CD14-positive monocyte (primary cell): ENCODE measurements at places on chromosomes 6 and 20.
A peak's percentile ranks its signal among the peaks of the same experiment; 100 is the strongest.

DNA sequence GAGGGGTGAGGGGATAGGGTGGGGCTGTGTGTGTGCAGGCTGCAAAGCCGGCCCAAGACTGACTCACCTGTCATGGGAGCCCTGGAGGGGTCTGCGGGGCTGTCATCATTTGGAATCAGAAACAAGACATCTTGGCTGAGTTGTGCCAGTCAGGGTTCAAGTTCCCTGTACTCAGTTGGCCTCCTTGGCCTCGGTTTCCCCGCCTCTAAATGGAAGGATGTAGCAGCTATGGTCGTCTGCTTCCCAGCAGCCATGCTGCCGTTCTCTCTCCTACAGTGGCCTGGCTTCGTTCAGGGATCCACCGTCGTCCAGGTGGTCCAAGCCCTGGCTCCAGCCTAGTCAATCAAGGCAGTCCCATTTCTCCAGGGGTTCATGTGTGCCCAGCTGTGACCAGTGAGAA is 83.6 kb upstream of the PMEPA1 start:
- no peak for DNase-seq

DNA sequence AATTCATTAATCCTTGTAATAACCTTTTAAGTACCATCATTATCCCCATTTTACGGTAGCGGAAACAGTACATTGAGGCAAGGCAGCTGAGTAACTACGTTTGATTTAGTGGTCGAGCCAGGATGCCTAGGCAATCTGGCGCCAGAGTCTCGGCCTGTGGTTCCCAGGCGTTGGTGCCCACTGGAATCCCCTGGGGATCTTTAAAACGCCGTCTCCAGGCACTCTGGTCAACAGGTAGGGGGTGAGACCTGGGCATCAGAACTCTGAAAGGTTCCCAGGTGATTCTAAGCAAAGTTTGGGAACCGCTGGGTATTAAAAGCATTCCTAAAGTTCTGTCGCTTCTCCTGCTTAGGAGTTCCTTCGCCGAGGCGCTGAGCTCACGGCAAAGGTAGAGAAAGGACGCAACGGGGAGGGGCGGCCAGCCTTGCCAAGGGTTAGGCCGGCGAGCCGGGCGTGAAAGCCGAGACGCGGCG is 939 bp downstream of the DTNBP1 start:
- DNase-seq = no peak

DNA sequence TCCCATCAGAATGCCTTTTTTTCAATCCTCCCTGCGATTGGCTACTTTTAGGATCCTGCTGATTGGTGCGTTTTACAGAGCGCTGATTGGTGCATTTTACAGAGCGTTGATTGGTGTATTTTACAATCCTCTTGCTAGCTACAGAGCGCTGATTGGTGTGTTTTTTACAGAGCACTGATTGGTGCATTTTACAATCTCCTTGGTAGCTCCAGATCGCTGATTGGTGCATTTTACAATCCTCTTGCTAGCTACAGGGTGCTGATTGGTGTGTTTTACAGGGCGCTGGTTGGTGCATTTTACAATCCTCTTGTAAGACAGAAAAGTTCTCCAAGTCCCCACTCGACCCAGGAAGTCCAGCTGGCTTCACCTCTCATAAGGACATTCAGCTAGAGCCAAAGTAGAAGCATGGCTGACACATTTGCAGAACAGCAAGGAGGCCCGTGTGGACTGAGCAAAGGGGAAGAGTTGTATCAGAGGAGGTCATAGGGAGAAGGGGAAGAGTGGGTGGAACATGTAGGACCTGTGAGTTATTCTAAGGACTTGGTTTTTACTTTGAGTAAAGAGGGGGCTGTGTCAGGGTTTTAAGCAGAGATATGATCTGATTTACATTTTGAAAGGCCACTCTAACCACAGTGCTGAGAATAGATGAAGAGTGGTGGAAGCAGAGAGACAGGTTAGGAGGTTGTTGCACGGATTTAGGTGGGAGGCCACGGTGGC is 2.6 kb downstream of the ALDH5A1 start:
- no peak for DNase-seq

DNA sequence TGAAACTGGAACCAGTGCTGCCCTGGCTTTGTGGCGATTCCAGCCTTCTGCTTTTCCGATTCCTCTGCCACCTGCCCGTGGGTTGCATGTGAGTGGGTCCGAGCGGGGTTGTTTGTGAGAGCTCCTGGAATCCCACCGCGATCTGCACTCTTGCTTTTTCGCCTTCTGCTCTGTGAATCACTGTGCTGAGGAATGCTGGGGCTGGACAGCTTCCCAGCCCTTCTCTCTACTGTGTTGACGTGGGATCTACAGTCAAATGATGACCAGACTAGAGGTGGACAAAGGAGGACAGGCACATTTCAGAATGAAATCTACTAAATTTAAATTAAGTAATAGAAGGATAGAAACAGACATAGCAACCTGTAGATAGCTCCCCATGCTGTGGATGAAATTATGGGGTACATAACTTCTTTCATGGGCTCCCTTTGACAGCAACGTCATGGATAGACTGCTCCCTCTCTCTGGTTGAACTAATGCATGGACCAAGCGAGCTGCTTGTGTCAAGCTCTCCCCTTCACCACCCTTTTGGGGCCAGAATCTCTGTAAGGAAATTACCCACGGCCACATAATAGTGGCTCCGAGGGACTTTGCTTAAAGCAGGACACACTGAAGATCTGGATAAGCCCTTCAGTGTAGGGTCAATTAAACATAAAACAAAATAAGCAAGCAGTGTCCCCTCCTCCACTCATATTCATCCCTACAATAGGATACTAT is 2.0 kb downstream of the FNDC1 start:
- DNase-seq = no peak

- no peak for DNase-seq
Measured at GRCh38 chr6:25735261-25735660, 19.3 kb upstream of the SLC17A4 start.

DNA sequence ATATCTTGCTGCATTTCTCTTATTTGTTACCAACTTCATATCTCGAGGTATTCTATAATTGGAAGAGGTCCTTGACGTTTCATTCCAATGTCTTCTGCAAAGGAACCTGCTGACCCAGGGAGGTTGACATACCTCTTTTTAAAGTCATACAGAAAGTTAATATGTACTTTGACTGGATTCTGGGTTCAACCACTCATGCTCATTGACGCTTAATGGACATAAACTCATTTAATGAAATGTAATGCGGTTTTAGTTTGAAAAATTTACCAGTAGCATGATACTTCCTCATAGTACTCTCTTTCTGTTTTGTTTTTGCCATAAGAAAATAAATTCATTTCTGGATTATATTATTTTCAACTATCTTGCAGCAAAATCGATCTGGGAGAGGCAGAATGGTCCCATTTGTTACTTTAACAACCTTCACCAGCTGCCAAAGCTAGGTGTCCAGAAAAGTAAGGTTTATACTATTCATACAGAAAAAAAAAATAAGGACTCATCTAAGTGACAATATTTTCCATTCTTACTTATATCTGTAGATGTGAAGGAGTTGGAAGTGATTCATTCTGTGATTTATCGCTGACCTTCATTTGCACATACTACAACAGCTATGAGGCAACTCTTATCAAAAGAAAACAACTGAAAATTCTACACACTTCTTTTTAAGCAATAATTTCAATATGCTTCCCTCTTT is 101.6 kb downstream of the ATXN1 start:
- DNase-seq = no peak

DNA sequence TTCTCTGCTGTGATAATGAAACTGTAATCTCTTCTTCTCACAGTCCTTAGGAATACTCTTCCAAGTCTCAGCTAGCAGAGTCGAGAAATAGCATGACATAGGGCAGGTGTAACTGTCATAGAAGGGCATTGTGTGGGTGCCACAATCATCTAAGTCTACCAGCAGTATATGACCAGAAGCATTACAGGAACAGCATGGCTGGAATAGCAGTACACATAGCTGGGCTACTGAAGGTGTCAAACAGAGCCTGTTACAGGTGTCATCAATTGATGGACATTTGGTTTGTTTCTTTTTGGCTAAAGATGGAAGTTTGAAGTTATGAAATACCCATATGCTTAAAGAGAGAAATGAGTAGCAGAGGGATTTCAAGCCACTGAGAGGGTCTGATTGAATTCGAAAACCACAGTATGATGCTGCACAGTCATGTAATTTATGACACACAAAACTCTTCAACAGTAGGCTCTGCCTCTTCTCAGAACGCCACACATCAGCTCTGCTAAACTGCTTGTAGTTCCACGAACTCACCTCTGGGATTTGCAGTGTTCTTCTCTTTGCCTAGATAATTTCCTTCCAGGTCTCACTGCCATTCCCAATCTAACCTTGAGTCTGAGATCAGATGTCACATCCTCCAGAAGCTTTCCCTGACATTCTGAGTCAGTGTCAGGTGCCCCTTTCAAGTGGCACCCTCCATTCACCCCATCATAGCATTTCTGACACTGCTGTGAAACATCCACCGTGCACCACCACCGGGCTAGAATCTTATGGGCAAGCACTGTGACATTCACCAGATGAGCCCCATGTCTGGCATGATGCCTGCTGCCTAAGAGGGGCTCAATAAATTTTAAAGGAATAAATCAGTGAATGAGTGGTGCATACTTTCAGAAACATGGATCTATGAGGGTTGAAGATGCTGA is 151.0 kb downstream of the ADAT2 start:
- no peak for DNase-seq

DNA sequence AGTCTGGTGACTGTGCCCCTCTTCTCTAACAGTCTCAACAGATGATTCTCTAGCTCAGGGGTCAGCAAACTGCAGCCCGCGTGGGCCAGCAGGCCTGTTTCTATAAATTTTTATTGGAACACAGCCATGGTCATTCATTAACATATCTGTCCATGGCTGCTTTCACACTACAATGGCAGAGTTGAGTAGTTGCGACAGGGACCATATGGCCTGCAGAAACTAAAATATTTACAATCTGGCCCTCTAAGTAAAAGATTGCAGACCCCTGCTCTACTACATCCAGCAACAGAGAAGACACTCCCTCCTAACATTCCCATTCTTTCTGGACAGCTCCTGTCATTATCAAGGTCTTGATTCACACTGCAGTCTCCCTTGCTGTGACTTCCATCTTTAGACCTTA is 45.2 kb downstream of the PLAGL2 start:
- no peak for DNase-seq

GRCh38 chr20:51828762-51829161 is 26.4 kb upstream of the SALL4 start:
- peak; percentile 11 for DNase-seq

DNA sequence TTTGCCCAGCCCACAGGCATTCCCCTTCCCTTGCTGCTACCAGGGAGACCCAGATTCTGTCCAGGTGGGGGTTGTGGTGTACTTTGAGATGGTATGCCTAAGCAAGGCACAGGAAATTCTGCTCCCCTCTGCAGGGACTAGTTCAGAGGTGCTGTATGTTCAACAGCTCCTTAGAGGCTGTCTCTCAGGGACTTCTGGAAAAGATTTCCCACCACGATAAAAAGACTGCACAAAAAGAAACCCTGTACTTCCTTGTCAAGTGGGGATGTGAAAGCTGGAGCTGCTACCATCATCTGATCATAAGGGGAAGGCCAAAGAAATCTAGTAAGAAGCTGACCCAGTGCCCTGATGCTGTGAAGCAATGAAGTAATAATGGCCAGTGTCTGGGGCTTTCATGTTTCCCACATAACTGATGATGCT is 51.5 kb upstream of the SMIM29 start:
- peak; percentile 64 for DNase-seq

GRCh38 chr6:145829950-145830349 is 15.4 kb upstream of the FBXO30 start:
- no peak for DNase-seq

DNA sequence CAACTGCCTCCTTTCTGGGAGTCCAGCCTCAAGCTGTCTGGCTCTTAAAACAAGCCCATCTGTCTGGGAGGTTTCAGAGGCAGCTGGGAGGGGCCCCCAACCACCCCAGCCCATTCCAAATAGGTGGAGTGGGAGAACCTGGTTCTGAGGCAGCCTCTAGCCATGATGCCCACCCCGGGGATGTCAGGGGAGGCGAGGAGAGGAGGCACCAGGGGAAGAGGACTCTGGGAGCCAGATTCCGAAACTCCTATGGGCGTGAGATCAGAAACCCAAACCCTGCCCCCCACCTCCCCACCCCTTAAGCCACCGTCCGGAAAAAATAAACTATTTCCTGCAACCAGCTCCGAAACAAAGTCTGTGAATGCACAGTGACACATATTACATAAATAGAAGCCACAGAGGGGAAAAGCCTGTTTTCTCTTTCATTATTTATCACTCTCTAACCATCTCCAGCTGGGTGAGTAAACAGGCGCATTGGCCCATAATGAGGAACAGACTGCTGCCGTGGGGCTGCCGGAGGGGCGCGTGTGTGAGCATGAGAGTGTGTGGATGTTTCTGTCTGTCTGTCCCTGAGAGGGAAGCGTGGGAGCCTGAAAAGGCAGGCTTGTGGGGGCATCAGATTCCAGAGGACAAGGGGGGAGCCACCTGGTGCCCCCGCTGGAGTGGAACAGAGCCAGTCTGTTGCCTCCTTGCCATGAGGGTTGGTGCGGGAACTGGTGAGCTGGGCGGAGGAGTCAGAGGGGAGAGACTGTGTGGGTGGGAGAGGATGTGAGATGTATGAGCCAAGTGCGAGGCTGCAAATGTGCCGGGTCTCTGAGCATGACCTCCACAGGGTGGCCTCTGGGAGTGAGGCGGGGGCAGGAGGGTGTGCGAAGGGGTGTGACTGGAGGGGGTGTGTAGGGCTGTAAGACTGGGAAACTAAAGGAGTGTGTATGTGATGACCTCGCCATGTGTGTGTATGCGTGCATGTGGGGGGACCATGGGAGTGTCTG is 14.3 kb upstream of the FOXP4 start:
- DNase-seq = peak; percentile 59

DNA sequence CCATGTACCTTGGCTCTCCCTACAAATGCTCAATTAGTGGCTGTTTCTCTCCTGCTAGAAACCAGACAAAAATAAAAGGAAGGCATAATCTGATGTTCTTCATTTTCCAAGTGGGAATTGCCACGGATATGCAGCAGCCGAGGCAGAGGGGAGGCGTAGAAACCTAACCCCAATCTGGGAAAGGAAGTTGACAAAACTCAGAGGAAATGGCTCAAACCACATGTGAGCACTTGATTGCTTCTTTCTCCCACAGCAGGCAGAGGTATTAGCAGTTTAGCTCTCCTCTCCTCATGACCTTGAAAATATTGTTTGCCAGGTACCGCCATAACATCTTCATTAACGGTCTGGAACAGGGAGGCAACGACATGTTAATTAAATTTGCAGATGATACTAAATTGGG is 3.8 kb upstream of the MLN start:
- no peak for DNase-seq

- no peak for DNase-seq
Measured at GRCh38 chr6:45830441-45831139, 185.1 kb downstream of the CLIC5 start.

DNA sequence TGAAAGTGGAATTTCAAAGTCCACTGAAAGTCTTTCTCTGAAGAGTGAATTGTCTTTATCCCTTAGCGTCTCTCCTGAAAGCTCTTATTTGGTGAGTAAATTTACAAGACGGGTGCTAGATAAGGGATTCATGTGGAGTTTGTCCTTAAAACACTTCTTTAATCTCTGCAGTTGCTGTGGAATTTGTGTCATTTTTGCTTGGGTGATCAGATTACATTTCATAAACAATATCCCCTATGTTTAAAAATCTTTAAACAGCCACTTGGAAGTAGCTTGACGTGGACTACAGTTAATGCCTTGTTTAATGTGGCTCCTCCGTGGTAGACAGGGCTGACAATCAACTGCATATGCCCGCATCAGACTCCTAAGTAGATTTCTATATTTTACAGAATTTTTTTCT is 175.4 kb upstream of the ZNF217 start:
- DNase-seq = no peak

GRCh38 chr20:33209789-33210188 is 7.4 kb upstream of the BPIFA3 start:
- DNase-seq = peak; percentile 0
